T follicular helper cell (primary cell): ENCODE measurements at places on chromosomes 7 and 10.

- no peak for DNase-seq
These were observed 276.8 kb downstream of the MTERF1 start for GRCh38 chr7:91603707-91604106.

- no peak for DNase-seq
These were observed 507.3 kb upstream of the MGMT start for GRCh38 chr10:128959746-128960145.

DNA sequence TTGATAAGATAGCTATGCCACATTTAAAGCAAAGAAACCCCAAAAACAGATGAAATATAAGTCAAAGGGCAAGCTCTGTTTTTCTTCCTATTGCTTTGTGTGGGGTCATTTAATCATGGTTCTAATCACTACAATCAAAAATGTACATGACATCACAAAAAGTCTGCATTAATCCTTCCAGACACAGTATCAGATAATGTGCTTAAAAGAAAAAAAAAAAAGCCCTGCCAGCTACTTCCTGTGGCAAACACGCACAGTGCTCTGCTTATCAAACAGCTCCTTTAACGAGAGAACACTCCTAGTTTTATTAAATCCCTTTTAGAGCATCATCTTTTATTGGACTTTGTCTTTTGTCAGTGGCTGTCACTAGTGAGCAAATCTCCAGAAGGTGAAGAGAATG is 1005.8 kb downstream of the GATA3 start:
- DNase-seq: no peak

DNA sequence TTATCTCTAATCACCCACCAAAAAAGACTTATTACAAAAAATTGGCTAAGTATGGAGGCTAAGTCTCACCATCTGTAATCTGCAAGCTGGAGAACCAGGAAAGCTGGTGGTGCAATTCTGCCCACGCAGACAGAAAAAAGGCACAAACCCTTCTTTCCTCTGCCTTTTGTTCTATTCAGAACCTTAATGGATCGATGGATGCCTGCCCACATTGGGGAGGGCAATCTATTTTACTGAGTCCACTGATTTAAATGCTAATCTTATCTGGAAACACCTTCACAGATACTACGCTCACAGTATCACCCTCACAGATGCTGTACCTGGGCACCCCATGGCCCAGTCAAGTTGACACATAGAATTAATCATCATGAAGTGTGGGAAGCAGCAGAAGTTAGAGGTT is 10.2 kb downstream of the IGFBP3 start:
- no peak for DNase-seq

DNA sequence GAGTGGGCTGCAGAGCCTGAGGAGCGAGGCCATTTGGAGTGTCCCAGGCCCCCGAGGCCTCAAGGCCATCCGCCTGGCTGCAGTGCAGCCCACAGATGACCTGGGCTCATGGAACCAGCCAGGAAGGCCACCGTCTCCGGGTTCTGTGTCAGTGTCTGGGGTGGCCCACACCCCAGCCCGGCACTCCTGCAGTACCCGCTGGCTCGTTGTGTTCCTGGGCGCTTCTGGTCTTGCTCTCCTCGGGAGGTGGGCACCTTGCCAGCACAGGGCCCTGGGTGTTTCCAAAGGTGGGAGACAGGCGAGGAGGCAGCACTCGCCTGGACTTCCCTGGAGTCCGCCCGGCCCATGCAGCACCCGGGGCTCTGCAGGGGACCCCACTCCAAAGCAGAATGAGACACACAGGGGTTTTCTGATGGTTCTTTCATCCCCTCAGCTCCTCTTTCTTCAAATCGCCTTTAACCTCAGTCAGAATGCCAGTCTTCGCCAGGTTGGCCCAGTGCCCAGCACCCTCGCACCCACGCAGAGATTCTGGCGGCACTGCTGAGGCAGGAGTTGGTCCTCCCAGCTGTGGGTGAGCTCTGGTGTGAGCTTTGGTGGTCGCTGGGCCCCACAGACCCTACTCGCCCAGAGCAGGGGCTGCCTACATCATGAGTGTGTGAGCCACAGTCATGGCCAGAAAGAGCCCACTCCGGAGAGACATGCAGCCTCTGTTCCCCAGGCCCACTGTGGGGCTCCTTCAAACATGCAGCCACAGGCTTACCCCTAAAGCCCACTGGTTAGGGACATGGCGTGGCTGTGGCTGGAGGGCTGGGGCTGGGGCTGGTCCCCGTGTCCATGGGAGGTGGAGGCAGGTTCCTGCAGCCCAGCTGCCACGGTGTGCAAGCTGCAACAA is 155.7 kb downstream of the EBF3 start:
- DNase-seq: no peak

- DNase-seq: no peak
These were observed 106.1 kb upstream of the C7orf33 start for GRCh38 chr7:148484486-148484885.

- peak; percentile 37 for DNase-seq
These were observed 113.2 kb upstream of the RHEB start for GRCh38 chr7:151632750-151633515.

DNA sequence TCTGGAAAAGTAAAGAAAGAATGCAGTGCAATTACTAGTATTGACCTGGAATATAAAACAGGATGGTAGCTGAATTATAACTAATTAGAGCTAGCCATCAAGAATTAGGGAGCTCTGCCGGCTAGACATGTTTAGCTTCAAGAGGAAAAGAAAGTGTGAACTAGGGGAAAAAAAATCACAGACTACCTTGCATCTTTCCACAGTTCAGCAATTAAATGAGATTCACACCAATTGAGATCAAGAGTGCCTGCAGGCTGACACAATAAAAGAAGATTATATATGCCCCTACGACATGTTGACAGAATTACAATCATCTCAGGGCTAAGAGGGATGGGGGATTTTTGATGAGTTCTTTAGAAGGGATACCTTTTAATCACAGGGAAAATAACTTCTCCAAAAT is 303.3 kb upstream of the CELF2 start:
- no peak for DNase-seq

- DNase-seq: no peak
These were observed 152.5 kb downstream of the CREB5 start for GRCh38 chr7:28564755-28565374.
